ENCODE measurements at places on chromosomes 11 and 22.
A peak's percentile ranks its signal among the peaks of the same experiment; 100 is the strongest.

GRCh38 chr11:26199331-26200095 lies 132.4 kb upstream of the ANO3 start:
- peak; percentile 44 for DNase-seq

- peak; percentile 92 for DNase-seq
Measured at GRCh38 chr22:41966607-41967240, 2.5 kb upstream of the SEPTIN3 start.

- no peak for DNase-seq
Measured at GRCh38 chr11:69383372-69384250, 89.7 kb downstream of the MYEOV start.

DNA sequence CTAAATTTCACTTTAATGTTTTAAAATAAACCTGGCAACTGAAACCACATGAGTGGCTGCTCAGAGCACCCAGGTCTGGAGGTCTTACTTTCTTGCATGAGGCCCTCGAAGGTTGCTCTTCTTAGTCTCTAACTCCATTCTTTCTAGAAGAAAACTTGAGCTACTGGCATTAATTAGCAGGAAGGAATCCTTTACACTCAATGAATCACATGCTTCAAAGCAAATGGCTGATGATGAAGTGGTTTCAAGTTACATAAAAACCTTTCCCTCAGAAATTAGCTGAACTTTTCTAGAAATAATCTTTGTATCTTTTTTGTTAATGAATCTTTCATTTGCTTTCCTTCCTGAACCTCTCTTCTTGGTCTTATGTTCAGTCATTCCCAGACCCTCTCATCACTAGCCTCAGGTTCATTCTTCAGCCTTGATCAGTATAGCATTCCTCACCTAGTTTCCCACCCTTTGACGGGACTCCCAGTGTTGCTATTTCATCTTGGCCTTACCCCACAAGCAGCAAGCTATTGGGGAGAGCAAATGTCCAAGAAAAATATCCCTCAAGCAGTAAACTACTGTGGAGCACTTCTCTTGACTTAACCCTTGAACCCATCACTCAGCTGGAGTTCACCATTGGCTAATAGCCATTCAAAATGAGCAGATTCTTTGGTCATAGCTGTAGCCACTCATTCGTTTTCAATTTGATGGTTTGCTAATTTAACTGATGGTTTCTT lies 75.1 kb downstream of the INSC start:
- DNase-seq, result no peak

DNA sequence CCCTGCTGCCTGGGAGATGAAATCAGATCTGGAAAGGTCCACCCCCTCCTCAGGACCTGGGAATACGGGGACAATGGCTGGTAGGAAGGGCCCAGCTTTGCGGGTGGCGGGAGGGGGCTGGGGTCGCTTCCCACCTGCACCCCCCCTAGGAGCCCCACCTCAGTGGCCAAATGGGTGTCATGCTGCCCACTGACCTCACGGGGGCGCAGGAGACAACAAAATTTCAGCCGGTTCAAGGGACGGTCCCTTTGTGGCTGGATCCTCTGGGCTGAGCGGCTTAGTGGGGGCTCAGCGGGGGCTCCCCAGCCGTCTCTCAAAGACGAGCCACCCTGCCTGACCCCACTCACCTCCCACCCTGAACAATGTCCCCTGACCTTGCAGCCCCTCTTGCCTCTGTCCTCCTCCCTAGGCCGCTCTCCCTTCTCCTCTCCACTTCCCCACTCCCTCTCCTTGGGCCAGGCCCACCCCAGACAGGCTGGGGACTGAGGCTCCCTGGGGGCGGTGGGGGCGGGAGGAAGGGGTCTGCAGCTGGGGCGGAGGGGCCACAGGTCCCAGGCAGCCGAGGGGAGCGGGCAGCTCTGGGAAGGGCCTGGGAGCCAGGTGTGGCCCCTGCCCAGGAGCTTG lies 39.3 kb upstream of the H19 start:
- DNase-seq, result no peak

- no peak for DNase-seq
Measured at GRCh38 chr11:125235071-125235471, 70.5 kb downstream of the PKNOX2 start.

GRCh38 chr22:50206599-50206998 lies 5.8 kb downstream of the SELENOO start:
- DNase-seq, result no peak

- no peak for DNase-seq
Measured at GRCh38 chr11:17810746-17811145, 76.2 kb downstream of the KCNC1 start.

- DNase-seq, result no peak
Measured at GRCh38 chr11:63613517-63614135, 607 bp downstream of the PLAAT3 start.

GRCh38 chr22:50089682-50090411 lies at the start of gene MOV10L1:
MOV10L1 (plus strand) TSS chr22:50090006; CDS start chr22:50090089, 83 bp downstream.
- DNase-seq, result no peak

DNA sequence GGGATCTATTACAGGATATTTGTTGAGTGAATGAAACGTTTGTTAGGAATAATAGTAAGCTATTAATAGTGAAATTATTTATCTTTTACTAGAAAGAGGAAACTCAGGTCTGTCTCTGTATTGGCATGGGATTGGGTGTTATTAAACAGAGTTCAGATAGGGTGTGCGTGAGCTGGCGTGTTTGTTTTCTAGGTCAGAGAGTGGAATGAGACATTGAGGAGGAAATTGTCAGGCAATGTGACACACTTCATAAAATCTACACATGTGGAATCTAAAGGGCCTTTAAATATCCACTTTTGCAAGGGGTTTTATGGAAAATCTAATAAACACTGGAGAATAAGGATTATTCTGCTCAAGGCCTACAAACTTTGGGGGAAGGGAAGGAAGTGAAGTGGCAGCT lies 552.9 kb downstream of the NTM start:
- DNase-seq, result no peak

DNA sequence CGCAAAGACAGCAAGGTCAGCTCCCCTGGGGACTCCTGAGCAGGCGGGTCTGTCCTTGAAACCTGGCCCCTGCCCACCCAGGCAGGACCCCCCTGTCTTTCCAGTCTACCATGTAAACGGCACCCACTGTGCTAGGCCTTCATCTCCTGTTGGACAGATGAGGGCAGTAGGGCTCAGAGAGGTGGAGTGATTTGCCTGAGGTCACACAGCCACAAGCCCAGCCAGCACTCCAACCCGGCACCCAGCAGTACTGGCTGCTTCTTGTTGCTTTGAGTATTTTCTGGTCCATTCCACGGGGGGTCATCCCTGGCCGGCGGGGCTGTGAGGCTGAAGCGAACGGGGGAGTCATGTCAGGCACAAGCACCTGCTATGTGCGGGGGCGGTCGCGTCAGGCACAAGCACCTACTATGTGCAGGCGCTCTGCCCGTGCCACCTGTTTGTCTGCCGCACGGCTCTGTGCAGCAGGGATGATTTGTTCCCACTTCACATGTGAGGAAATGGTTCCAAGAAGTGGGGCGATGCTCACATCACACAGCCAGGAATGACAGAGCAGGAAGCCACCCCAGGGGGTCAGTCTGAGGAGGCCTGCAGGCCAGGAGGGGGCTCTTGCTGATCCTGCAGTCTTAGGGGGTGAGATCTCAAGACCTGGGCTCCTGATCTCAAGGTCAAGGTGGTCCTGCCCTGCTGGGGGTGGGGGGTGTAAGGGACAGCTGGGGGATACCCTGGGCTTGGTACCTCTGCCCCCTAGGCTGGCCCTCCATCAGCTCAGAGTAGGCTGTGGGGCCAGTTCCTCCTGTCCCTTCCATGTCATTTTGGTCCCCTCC lies 110.7 kb downstream of the CACNA1I start:
- DNase-seq, result no peak

DNA sequence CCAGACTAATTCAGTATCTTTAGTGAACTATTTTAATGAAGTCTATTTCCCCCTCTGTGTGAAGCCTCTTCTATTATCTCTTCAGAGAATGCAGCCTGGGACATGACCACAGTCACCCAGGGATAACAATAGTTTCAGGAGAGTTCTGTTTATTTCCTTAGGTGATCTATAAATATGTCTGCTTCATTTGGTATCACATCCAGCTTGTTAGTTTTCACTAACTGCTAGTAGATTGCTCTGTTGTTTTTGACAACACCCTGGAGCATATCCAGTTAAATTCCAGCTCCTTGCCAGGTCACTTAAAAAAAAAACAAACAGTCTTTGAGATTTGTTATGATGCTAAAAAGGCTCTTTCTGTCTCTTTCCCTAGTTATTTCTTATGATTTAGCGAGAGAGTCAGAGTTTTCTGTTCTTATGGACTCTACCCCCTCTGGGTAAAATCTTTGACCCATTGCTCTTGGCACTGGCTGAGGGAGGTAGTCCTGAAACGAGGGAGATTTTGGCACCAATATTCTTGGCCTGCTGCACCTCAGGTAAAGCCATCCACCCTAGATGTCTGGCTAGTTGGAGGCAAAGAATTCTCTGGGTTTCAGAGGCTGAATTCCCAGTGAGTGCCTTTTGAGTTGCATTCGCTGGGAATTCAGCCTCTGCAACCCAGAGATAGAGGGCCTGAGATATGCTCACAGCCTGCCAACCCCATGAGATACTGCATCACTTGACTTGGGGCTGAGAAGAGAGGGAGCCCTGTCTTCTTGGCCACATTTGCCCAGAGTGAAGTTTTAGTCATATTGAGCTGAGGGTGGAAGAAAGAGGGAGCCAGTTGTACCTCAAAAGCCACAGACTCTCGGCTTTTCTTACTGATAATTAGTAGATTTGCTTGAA lies 159.1 kb downstream of the PGR start:
- no peak for DNase-seq

DNA sequence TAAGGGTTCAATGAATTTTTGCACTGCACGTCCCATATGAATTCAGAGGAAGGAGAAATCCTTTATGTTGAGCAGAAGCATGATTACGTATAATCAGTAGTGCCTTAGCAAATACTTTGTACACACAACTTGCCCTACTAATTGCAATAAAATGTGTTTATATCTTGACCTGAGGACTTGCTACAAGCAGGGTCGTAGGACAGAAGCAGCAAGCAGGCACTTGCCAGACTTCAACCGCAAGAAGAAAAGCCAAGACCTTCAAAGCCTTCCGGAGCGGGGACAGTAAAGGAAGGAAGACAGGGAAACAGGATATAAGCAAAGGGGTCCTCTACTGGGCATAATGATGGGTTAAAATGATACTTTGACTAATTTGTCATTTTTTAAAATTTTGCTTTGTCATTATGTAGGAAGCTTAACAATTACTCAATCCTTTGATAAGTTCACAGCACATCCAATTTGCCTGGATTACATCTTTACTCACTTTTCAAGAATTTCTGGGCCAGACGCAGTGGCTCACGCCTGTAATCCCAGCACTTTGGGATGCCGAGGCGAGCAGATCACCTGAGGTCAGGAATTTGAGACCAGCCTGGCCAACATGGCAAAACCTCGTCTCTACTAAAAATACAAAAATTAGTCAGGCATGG lies 23.2 kb upstream of the UBASH3B start:
- DNase-seq, result no peak

GRCh38 chr22:37282385-37282677 lies at the start of gene CYTH4:
CYTH4 (plus strand) TSS chr22:37282508; CDS start chr22:37282570, 62 bp downstream.
- no peak for DNase-seq

GRCh38 chr11:73359341-73359740 lies 16.9 kb upstream of the RELT start:
- DNase-seq, result no peak

GRCh38 chr11:20937826-20938225 lies 268.4 kb downstream of the NELL1 start:
- DNase-seq, result no peak

DNA sequence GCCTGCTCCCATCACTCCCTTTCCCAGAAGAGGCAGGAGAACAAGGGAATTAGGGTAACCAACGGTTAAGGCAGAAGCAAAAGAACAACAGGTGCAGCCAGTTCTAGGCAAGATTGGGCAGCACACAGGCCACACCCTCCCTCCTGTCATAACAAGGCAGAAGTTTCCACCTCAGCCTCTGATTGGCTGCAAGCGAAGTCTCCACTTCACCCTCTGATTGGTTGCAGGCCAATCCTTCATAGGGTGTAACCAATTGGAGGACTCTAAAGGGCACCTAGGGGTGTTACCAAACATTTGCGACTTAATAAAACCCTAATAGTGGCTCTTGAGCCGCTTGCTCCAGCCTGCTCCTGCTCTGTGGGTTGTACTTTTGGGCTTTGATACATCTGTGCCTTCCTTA lies 153.8 kb downstream of the CACNA1I start:
- DNase-seq, result no peak

DNA sequence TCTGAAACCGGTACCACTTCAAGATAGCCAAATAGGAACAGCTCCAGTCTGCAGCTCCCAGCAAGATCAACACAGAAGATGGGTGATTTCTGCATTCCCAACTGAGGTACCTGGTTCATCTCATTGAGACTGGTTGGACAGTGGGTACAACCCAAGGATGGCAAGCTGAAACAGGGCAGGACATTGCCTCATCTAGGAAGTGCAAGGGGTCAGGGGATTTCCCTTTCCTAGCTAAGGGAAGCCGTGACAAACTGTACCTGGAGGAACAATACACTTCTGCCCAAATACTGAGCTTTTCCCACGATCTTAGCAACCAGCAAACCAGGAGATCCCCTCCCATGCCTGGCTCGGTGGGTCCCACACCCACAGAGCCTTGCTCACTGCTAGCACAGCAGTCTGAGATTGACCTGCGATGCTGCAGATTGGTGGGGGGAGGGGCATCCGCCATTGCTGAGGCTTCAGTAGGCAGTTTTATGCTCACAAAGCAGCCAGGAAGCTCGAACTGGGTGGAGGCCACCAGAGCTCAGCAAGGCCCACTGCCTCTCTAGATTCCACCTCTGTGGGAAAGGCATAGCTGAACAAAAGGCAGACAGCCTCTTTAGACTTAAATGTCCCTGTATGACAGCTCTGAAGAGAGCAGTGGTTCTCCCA lies 59.9 kb upstream of the C11orf58 start:
- DNase-seq, result no peak

- no peak for DNase-seq
Measured at GRCh38 chr22:21067901-21068680, 22.3 kb downstream of the LRRC74B start.

DNA sequence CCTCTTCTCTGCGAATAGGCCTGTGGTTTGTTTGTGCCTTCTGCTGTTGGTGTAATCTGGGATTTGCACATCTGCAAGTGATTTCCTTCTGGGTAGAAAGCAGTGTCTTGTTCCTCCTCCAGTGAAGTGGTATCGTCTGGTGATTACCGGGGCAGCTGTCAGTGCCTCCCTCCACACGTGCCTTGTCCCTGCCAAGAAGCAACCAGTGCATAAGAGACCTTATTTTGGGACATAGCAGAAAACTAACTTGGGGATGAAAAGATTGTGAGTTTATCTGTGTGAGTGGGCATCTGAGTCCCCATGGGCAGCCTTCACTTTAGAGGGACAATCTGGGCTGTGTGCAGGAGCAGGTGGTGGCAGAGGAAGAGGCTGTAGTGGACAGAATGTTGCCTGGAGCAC lies 71.5 kb upstream of the SORL1-AS1 start:
- no peak for DNase-seq

GRCh38 chr11:67317205-67317887 lies 14.0 kb downstream of the SSH3 start:
- DNase-seq, result peak; percentile 84

- no peak for DNase-seq
Measured at GRCh38 chr11:111886032-111886431, 6.7 kb downstream of the CFAP68 start.

GRCh38 chr11:1051356-1052132 lies 15.0 kb upstream of the MUC6 start:
- DNase-seq, result no peak
